ENCODE measurements at places on chromosomes 11 and 22.

DNA sequence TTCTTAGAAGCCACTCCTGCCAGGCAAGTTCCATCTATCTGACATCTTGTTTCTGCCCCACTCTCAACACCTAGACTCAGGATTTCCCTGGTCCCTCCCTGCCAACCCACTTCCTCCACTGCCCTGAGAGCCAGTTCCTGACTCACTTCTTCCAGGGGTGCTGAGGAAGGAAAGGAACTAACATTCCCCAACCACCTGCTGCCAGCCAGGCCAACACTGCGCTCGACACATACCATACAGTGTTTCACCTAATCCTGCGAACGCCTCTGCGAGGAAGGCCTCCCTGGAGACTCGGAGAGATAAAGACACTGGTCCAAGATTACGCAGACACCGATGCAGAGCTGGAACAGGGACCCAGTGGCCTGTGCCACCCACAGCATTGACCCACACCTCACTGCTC is 40.2 kb downstream of the MICAL3 start:
- no peak for DNase-seq

DNA sequence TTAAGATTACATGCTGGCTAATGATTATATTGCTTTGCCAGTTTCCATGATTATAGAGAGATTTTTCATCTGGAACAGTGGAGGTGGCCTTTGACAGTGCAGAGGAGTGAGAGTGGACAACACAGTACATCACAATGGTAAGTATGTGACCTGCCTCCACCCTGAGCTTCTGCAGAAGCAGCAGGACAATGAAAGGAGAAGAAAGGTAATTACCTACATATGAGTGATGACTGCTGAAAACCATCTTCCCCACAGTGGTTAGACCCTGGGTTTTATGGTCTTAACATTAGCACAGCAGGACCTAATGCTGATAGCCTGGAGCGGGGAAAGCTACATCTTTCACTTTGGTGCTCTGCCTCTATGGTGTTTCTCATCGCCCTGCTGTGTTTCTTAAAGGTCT is 454.7 kb upstream of the DDI1 start:
- no peak for DNase-seq

- DNase-seq, result no peak
These were observed 59.2 kb upstream of the B3GAT1 start for GRCh38 chr11:134471087-134471715.

DNA sequence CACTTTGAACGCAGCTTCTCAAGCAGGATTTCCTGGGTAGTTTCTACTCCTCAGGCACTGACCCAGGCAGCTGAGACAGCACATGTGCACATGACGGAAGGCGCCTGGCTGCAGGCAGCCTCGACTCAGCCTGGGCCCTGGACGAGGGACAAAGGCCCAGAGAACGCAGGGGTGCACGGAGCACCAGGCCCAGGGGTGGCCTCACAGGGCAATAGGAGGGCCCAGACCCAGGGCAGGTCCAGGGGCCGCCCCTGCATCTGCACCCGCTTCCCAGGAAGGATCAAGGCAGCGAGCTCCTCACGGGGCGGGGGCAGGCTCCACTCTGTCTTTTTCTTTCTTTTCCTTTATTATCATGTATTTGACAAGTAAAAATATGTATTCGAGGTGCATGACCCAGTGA is 208.4 kb downstream of the BRD1 start:
- DNase-seq, result no peak

- no peak for DNase-seq
These were observed 16.6 kb downstream of the TUG1 start for GRCh38 chr22:30985561-30986208.
